H1 (cell line): ENCODE measurements at places on chromosomes 3 and 15.
A peak's percentile ranks its signal among the peaks of the same experiment; 100 is the strongest.

- no peak for DNase-seq
Observed at GRCh38 chr15:47362118-47362905, 355.0 kb upstream of the SEMA6D start.

DNA sequence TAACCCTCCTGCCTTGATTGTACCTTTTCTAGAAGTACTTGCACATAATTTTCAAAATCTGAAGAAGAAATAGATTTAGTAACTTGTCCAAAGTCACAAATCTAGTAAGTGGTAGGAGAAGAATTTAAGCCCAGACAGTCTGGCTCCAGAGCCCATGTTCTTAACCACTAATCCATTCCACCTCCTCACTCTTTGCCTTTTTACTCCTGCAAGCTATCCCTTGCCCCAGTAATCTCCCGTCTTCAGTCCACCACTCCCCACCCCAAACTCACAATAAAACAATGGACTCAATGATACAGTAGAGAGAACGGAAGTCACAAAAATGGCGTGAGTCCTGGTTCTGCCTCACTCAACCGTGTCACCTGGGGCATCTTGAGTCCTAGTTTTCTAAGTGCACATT lies 48.7 kb downstream of the SETMAR start:
- DNase-seq, result no peak

- DNase-seq, result no peak
Observed at GRCh38 chr3:20181276-20181675, 4.7 kb downstream of the SGO1 start.

GRCh38 chr3:195226900-195227447 lies 44.0 kb downstream of the XXYLT1 start:
- peak; percentile 45 for DNase-seq

DNA sequence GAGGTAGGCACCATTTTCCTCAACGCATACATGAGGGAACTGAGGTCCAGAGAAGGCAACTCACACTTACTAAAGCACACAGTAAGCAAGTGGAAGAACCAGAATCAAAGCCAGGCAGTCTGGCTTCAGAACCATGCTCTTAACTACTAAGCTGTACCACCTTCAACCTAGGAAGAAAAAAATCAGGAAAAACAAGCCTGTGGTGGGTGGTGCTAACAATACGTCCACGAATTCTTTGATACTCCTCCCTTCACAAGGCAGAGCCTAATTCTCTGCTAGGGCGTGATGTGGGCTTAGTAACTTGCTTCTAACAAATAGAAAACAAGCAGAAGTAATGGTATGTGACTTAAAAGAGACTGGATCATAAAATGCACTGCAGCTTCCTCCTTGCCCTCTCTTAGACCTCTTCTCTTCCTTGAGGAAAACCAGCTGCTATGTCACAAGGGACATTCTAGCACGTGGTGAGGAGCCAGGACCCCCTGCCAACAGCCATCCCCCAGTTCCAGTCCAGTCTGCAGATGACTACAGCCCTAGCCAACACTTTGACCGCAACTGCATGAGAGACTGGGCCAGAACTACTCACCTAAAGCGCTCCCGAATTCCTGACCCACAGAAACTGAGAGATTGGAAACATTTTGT lies 36.9 kb downstream of the HACD2 start:
- DNase-seq, result no peak

DNA sequence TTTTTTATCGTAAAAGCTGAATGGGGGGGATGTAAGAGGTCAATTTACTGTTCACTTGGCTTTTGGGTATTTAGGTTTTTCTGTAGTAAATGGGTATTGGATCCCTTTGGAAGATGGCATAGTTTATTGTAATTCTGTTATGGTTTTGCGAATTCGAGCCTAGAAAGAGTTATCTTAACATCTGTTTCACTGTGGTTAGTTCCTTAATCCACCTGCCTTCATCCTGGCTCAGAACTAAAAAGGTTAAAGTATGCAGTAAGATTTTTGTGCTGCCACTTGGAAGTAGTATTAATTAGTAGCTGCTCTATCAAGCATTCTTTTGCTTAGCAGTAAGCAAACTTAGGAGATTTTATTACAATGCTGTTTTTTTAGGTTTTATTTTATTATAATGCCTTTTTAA lies 62.4 kb downstream of the ARIH1 start:
- no peak for DNase-seq

DNA sequence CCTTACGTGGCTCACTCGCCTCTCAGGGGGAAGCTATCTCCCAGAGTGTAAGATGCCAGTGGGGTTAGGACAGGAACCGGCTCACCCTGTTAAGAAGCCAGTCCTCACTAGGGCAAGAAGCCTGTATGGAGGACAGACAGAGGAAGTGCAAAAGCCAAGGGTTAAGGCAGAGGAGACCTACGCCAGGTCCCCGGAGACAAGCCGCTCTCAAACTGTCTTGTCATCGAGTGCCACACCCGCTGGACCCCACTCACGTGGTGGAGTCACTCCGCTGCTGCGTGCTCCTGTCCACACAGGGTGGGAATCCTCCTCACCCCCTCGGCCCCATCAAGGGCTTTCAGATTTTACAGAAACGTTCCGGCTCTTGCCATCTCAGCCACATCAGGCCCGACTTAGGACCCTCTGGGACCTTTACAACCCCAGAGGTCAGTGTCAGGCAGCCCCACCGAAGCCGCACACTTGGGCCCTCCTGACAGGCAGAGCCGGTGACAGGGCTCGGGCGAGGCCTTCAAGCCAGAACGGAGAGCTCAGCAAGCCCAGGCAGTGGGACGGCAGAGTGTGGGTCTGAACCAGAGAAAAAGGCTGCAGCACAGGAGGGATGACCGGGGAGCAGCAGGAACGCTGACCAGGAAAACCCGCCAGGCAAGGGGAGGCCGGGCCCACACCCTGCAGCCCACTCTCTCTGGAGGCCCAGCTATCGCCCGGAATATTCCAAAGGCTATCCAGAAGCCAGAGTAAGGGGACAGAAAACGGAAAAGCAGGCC lies 61.7 kb downstream of the XXYLT1 start:
- DNase-seq, result peak; percentile 48

DNA sequence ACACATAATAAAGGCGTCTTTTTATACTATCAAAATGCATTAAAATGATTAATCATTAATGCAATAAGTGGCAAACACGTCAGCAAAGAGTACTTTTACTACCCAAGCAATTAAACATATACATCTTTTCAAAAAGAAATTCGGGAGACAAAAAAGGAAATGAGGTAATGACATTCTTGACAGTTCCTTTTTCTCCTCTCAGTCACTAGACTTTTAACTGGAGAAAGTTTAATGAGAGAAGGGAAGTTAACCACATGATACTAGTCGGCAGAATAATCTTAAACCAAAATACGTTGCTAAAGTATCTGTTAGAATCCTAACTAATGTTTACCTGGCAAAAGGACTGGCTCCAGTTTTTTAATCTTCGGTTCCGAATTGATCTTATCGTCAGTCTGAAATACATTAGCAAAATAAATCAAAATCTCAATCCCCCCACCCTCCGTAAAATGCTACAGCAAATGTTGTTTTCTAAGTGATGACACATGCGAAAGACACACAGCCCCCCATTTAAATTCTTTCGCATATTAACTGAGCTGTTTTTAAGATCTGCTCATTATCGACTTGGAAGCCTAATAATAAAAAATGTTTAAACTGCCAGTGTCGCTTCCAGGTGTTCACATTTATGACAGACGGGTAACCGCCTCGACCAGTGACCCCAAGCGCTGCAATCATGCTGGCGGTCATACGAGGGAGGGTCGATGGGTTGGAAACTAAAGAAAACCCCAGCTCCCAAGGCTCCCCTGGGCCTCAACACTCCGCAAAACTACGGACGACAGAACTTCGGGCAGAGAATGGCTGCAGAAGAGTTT lies 778 bp downstream of the MTMR10 start:
- no peak for DNase-seq

DNA sequence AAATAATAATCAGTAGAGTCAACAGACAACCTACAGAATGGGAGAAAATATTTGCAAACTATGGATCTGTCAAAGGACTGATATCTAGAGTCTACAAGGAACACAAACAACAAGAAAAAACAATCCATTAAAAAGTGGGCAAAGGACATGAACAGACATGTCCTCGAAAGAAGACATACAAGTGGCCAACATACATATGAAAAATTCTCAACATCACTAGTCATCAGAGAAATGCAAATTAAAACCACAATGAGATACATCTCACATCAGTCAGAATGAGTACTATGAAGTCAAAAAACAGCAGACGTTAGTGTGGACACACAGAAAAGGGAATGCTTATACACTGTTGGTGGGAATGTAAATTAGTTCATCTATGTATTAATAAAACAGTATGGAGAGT lies 33.7 kb downstream of the SLC2A2 start:
- no peak for DNase-seq

DNA sequence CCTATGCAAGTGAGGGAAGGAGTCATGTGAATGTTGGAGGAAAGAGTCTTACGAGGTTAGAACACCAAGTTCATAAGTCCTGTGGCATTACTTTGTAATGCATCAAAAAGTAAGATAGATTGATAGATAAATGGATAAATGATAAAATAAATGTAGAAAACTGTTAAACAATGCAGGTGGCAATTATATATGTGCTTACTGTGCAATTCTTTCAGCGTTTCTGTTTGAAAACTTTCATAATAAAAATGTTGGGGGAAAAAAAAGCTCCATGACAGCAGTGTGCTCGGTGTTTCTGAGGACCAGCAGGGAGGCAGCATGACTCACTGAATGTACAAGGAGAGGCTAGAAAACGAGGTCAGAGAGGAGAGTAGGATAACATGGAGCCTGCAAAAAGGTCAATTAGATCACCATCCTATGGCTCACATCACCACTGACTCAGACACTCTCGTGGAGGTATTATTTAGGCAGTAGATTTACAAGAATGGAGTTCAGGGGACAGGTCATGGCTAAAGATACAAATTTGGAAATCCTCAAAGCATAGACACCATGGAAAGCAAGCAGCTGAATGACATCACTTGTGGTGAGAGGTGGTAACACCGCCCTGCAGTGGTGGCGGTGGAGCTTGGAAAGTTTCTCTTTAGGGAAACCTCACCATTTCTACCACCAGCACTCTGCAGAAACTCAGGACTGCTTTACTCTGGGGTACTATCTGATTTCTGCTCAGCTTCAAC lies 219.8 kb downstream of the CTNNB1 start:
- DNase-seq, result no peak

DNA sequence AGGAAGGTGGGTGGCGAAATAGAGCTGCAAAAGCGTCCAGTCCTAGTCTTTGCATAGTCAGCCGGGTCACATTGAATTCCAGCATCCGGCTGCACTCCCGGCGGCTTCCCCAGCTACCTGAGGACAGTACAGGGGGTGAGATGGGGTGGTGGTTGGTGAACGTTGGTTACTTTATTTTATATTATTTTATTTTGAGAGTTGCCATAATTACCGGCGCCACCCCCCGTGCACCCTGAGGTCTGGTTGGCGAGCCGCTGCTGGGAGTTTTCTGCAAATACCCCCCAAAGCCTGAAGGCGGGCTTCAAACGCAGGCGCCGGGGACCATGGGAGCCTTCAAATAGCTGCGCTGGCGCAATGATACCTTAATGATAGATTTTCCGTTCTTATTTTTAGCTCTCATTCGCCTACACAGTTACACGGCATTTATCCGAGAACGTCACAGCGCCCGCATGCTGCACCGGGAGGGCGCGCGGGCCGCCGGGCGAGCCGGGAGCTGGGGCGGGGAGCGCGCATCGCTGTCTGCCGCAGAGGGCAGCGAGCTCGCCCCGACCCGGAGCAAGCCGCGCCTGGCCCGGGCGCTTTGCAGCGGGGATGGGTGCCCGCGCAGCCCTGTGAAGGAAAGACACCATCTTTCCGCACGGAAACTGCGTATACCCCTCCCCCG lies 756 bp upstream of the RASGRF1 start:
- no peak for DNase-seq
